ENCODE measurements at places on chromosomes 16 and 17.

GRCh38 chr16:73879621-73880020 lies 417.0 kb upstream of the PSMD7 start:
- no peak for DNase-seq

DNA sequence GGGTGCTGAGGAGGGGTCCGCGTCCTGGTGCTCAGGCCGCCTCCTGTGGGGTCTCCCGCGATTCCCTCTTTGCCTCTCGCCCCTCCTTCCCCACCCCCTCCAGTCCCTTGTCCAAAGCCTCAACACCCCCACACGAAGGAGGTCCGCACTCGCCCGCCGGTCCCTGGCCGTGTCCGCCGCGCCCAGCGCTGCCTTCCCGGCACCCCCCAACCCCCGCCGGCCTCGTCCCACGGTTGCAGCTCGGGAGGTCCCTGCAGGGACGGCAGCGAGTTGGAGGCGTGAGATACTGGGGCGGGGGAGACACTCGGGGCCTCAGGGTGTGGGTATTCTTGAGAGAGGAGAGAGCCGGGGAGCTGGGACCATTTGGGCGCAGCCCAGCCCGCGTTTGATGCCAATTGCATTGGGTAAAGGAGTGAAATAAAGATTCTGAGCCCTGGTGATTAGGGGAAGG lies 468 bp downstream of the FLYWCH2 start:
- no peak for DNase-seq

- no peak for DNase-seq
These were observed 17.5 kb upstream of the CCL22 start for GRCh38 chr16:57341062-57341440.

DNA sequence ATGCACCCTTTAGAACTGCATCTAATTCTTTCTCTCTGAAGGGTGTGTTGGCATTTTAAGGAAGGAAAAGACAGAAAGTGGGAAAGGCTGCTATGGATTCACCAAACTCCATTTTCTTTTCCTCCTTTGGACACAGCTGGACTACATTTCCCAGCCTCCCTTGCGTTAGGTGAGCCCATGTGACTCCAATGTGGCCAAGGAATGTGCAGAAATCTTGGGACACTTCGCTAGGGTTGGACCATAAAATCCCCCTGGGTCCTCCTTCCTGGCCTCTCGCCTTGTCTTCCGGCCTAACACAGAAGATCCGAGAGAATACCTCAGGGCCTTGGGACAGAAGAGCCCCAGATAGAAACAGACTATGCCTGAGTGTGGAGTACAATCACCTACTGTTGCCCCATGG lies 56.3 kb downstream of the ABCC12 start:
- no peak for DNase-seq

- DNase-seq: no peak
These were observed 81.7 kb downstream of the YPEL2 start for GRCh38 chr17:59413014-59413766.

DNA sequence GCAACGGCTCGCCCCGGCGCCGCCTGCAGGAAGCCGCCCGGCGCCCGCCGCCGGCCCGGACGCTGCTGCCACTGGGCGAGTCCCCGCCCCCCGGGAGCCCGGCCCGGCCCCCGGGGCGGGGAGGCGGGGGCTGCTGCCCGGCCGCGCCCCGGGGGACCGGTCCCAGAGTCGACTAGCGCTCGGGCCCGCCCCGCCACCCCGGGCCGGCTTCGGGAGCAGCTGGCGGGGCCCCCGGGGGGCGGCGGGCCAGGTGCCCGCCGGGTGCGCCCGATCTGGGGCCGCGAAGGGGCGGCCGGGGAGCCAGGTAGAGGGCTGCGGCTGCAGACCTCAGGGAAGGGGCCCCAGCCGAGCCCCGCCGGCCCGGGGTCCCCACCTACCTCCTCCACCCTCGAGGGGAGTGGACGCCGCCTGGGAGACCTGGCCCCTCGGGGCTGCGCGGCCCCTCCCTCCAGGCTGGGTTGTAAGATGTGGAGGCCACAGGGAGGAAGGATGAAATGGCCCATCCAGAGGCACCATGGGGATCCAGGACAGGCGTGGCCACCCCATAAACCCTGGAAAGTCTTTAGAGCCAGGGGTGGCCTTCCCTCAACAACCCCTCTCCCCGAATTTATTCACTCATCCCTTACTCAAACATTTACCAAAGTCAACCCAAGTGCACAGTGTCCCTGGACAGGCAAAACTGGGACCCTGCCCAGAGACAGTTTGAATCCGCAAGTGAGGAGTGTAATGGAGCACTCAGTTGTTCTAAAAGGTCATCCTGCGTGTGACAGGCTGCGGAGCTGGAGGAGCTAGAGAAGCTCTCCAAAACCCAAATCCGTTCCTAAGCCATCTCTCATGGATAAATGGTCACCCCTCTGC lies at the start of gene CDYL2:
TSS of gene CDYL2 (minus strand) at position 73 of the 858 bp plus-strand sequence. CDS start 425 bp downstream, outside the sequence.
- peak; percentile 65 for DNase-seq

GRCh38 chr17:40436636-40437035 lies 6.6 kb upstream of the IGFBP4 start:
- no peak for DNase-seq

DNA sequence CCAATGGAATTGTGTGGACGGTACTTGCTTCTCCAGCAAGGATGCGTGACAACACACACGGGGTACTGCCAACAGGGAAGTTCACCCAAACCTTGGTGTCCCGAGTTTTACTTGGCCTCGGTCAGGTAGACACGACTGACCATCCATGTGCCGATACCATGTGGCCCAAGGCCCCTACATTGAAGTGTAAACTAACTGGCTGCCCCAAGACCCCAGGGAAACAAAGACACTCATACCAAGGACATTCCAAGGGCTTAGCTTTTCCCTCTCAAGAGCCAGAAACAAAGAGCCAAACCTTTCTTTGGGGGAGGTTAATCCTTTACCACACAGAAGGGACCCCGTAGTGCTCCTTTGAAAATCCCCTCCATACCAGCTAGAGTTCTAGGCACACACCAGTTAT lies 215.9 kb upstream of the TNRC6C start:
- DNase-seq: no peak

DNA sequence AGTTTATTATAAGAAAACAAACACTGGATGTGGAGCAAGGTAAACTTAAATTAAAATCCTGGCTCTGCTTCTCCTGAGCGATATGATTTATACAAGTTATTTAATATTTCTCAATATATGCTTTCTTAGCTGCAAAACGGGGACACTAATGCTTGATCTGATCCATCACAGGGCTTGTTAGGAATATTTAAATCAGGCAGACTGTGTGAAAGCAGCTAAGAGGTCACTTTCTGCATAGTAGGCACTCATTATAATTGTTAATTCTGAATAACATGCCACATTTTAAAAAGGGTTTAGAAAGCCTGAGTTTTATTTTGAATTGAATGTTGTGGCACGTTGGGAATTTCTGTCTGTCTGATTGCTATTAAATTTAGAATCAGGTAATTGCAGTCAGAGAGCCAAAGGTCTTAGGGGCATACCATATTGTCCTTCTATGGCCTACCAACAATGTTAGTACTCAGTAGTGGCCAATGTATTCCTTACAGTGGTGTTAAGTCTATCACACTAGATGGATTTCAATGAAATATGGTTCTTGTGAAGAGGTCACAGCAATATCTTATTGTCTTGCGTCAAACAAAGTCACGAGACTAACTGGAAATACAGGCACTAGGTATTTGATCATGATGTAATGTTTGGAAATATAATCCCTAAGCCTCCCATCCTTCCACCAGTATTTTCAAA lies 890.0 kb upstream of the CDH8 start:
- DNase-seq: no peak

DNA sequence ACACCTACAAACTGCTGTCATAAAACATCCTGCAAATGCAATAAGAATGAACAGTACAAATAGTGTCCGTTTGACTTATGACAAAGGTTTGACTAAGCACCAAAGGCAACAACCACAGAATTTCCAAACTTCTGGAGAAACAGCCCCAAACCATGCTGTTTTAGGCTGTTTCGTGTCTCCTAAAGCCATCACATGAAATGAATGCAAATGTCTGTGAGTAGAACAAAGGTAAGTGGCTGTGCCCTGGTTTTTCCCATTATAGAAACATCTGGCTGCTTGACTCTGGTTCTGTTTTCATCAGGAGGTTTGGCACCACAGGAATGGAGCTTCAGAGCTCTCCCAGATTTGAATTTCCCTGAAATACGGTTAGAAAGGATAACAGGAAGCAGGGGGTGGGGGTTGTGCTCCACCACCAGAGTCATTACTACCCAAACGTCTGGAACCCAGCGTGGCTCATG lies 4.6 kb upstream of the EMP2 start:
- no peak for DNase-seq

Measured in CD4-positive, alpha-beta T cell treated with Interleukin-12 subunit alpha and Interleukin-12 subunit beta, for 1 hour (primary cell).